Stimulated activated memory B cell treated with anti-CD40 and anti-IgM and Interleukin-4, amounts not matched to agents 10 μg/mL and 1 μg/mL and 100 μg/mL, for 72 hours (primary cell): ENCODE measurements at places on chromosomes 1 and 21.

- ATAC-seq: no peak
These were observed 164.9 kb downstream of the CAMTA1 start for GRCh38 chr1:6950001-6950765.

- no peak for ATAC-seq
These were observed 3.2 kb upstream of the MIB2 start for GRCh38 chr1:1612104-1612400.

DNA sequence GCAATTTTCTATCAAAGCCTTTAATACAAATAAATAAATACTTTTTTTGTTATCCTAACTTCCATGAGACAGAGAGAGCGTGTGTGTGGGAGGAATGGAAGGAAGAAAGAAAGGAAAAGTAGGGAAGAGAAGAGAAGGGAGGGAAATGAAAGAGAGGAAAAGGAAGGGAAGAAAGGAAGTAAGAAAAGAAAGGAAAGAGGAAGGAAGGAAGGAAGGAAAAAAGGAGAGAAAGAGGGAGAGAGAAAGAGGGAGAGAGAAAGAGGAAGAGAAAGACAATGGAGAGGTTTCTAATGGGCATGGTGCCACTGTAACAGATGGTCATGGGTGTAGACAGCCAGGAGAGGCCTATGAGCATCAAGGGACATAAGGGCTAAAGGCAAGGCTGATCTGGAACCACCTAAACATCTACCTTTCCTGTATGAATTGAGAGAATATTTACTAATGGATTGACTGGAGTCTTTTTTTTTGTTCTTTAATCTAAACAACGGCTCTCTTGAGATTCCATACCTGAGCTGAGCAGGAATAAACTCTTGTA is 234.9 kb downstream of the PTPRC start:
- ATAC-seq: no peak

- ATAC-seq: no peak
These were observed 86.6 kb upstream of the EDN2 start for GRCh38 chr1:41571041-41571440.

DNA sequence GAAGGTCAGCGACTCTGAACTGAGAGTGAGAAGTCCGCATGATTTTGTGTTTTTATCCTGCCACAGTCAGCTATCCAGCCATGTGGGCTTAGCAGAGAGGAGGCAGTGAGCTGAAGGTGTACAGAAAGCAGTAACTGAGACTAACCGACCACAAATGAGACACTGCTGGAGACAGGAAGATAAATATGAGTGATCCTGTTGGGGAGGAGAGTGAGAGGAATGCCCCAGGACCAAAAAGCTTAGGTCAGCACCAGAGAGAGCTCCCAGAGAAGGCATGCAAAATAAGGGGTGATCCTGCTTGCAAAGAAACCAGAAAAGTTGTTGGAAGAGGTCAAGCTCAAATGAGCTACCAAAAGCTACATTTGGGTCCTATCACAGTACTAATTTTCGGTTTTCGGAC is 63.7 kb downstream of the HLCS start:
- no peak for ATAC-seq

- ATAC-seq: no peak
These were observed 20.6 kb downstream of the NPR1 start for GRCh38 chr1:153698923-153699714.

DNA sequence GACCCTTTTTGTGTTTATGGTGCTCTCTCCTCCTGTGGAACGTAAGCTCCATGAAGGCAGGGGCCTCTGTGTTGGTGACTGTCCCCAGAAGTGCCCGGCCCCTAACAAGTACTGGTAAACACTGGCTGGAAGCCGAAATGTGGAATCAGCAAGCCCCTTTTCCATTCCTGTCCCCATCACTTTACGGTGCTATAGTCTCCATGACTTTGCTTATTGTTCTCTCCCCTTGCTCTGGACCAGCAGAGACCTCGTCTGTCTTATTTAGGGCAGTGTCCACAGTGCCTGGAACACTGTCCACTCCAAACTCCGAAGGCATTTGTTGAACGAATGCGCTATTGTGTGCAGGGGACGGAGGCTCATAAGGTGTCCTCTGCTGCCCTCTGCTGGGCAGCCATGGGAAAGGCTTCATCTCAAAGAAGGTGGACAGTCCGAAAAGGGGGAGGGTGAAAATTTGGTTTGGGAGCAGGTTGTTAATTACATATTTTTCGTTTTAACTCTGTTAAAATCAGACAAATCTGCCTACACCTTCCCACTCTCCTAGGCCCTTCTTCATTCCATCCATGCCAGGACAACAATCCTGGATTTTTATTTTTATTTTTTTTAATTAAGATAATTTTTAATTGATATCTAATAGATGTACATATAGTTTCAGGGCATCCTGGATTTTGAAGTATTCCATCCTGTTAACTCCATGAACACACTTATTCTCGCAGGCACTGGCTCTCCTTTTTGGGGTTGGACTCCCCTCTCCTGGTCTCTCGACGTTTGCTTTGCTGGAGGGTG is 115.6 kb downstream of the PGBD5 start:
- ATAC-seq: peak; percentile 77

GRCh38 chr1:232239998-232240397 is 389.9 kb downstream of the SIPA1L2 start:
- ATAC-seq: no peak

DNA sequence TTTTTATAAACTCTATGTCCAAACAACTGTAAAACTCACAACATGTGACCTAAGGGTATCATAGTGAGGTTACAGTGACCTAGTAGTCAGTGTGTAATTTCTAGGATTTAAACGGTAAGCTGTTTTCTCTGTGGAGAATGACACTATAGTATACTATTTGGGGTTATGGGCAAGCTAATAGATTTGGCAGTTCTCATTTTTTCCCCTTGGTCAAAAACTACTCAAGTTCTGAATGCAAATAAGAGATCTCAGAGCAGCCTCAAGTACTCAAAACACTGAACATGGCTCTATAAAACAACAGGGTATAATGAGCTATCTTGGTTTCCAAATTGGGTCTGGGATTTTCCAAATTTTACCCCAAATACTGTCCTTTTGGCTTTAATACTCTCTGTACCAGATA is 88.5 kb upstream of the HMCN1 start:
- no peak for ATAC-seq

- no peak for ATAC-seq
These were observed 26.4 kb upstream of the EVA1B start for GRCh38 chr1:36349839-36350238.

DNA sequence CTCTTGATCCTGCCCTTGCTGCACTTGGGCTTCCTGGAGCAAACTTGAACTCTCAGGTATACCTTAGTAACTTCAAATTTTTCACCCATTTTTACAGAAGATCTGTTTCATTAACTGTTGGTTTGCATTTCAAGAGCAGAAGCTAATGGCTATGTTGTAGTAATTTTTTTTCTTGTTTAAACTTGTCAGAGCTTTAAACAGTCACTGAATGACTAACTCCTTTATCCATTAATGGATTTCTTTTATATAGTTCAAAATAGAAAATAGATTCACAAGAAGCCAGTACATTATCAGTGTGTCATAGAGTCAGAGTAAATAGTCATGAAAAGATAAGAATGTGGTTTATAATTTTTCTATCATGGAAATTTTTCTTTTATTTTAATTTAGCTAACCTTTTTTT is 13.6 kb downstream of the SRSF11 start:
- ATAC-seq: no peak

DNA sequence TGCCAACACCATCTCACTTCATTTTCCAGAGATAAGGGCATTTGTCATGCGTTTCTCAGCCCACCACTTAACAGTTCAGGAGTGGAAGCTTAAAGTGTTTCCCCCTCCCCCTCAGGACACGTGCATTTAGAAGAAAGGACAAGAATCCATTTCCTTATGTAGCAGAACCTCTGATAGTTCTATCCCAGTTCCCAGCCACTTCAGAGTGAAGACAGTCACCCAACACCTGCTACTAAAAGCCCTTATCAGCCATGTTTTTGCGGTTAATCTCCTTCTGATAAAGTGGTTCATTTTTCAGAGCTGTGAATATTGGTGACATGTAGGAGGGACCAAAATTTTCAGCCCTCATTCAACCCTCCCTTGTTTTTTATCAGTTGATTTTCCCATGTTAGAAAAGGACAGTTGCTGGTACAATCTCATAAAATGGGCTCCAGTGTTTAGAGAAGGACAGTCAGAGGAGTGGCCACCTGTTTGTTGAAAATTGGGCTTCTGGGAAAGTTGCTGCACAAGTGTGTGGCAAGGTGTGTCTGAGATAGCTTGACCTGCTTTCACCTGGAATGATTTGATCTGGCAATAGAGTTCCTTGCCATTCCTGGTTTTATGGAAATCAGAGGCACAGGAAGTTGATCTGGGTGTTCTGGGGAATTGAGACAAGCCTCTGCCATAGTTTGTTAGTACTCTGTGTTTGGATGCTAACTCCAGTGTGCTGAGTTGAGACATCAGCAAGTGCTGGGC is 114.0 kb downstream of the PPP1R12B start:
- ATAC-seq: no peak

- no peak for ATAC-seq
These were observed 306.6 kb upstream of the PRMT6 start for GRCh38 chr1:106749906-106750305.

DNA sequence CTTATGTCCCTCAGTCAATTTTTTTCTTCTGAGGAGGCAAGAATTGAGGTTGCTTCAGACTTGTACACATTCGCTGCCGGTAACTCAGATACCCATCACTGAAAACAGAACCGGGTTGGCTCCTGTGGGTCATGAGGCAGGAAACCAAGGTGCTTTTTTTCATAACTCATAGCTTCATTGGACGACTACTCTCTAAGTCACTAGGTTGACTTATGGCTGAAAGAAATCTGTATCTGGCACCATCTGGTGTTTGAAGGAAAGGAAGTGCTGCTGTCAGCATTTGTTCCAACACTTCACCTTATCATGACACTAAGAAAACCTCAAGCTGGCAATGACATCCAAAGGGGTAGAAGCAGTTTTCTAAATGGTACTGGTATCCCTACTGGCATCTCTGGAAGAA is 82.3 kb downstream of the TBX19 start:
- ATAC-seq: no peak

DNA sequence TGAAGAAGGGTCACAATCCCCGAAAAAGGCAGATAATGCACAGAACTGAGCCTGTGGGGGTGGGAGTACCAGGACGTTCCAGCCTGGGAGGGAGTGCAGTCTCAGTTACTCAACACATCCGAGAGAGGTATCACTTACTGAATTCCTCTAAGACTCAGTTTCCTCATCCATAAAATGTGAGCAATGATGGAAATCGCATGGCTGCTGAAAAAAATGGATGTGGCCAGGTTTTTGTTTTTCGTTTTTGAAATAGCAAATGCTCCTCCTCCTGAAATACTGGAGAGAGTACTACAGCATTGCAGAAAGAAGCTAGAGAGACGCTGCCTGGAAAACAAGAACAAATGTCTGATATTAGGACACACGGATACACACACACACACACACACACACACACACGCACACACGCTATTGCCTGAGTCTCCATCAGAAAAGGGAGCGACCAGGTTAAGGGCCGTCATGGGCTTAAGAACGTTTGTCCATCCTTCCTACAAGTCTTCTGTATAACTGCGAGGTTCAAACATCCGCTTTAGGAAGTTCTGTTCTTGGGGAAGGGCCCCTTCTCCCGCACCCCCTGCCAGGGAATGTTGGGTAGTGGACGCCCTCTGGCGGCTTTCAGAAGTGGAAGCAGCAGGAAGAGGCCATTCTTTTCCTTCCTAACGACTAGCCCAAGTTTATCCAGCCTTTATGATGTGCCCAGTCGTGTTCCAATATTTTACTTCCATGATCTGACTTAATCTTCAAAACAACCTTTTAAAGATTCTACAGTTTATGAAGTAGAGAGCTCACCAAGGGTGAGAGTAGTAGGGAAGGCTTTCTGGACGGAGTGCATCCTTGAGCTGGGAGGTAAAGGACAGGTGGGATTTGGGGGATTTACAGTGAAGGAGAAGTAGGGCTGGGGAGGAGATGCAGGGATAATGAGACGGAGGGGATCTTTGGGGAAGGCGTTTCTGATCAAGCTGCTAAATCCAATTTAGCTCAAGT is 699 bp upstream of the NES start:
- no peak for ATAC-seq

DNA sequence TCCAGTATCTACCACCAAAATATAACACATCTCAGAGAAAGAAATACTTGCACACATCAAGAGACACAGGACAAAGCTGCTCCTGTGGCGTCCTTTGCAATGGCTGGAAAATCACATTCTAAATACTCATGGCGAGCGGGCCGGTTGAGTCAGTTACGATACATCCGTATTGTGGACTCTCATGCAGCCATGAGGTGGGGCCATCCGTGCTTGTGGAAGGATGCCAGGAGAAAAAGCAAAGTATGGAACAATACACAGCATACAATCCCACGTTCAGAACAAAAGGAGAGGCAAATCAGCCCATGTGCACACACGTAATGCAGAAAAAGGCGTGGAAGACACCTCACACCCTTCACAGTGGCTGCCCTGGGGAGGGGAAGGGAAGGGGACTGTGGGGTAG is 13.1 kb downstream of the ATP13A2 start:
- ATAC-seq: no peak

DNA sequence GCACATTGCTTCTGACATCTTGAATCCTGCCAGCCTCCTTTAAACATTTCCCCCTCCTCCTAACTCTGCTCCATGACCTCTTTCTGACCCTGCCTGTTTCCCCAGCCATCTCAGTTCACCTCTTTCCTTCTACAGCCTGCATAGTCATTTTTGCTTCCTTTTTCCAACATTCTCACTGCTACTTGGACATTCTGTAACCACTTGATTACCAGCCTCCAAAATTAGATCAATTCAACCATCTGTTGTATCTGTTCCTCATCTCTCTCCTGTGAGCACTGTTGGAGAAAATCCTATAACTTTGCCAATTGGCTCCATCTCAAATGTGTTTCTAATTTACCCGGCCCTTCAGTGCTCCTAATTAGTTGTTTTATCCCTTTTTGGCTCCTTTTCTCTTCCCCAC is 27.5 kb upstream of the GPR88 start:
- ATAC-seq: no peak

GRCh38 chr1:36239941-36240637 is 15.8 kb downstream of the THRAP3 start:
- ATAC-seq: no peak

DNA sequence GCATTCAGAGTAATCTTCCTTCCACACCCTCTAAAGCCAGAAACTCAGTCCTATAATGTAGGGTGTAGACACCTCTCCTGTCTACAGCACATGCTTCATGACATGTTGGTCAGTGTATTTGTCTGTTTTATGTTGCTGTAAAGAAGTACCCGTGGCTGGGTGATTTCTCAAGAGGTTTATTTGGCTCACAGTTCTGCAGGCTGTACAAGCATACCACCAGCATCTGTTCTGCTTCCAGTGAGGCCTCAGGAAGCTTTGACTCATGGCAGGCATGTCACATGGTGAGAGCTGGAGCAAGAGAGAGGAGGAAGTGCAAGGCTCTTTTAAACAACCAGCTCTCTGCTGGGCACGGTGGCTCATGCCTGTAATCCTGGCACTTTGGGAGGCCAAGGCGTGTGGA is 12.1 kb downstream of the PLOD1 start:
- no peak for ATAC-seq

GRCh38 chr1:240663169-240663879 is 51.4 kb upstream of the GREM2 start:
- ATAC-seq: no peak

- peak; percentile 69 for ATAC-seq
These were observed 110.4 kb downstream of the SYT2 start for GRCh38 chr1:202599669-202600431.
